Stimulated activated CD8-positive, alpha-beta memory T cell treated with anti-CD3 and anti-CD28 coated beads, Interleukin-7, amount 100 ng/mL, for 24 hours (primary cell): ENCODE measurements at places on chromosomes 6 and 20.

GRCh38 chr20:40323361-40323794, 365.7 kb downstream of the MAFB start:
- DNase-seq = no peak

DNA sequence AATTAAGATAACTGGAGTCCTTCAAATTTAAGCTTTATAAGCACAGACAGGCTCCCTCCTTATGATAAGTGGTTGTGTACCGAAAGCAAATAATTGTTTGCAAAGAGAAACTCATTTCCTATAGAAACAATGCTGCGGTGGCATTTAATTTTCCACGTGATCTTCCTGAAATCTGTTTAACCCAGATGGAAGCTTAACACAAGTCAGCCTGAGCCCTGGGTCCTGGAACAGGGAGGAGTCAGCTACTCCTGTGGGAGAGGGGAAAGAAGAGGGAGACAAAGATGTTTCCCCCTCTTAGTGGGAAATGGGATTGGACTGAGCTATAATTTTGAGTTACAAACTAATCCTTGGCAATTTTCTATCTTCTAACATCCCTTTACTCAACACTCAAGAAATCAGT, 136.5 kb downstream of the ELOVL4 start:
- no peak for DNase-seq

DNA sequence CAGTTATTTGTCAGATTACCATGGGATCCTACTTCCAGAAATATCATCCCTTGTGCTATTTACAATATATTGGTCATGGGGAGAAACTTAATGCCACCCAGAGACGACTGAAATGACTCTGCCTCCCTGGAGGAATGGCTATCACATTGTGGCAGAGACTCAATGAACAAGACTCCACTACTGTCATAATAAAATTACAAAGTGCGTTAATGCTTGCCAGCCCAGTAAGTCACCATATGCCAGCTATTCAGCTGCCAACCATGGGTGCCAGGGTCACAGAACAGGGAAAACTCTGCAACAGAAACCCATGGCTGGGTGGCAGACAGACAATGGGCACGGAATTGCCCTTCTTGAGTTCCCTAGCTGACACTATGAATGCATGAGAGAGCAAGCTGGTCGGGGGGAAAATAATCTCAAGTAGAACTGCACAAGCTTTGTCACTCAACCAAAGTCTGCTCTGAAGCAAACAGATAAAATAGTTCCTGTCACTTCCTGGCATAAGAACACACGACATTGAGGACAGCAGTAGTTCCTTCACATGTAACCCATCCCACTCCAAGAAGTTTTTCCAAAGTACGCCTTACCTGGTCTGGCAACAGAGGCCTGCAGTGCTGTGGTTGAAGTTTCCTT, 32.1 kb downstream of the TP53INP2 start:
- no peak for DNase-seq

DNA sequence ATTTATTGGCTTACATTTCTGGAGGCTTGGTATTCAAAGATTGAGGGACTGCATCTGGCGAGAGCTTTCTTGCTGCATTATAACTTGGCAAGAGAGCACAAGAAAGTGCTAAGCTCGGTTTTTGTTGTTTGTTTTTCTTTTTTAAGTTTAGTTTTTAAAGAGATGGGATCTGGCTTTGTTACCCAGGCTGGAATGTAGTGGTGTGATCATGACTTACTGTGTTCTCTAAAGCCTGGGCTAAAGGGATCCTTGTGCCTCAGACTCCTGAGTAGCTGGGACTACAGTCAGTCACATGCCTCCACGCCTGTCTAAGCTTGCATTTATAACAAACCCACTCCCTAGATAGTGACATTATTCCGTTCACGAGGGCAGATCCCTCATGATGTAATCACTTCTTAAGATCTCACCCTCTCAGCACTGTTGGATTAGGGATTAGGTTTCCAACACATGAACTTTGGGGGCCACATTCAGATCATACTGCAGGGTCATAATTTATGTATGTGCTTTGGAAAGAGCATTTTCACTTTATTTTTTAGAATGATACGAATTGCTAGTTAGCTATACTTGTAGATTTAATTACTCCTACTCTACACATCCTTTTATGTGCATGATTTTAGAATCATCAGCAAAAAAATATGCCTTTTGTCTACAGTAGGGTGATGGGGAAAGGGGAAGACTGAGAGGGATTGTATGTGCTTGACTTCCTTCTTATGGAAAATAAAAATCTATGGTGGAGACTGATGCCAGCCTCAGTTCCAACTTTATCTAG, 167.8 kb downstream of the JARID2 start:
- DNase-seq = no peak

- no peak for DNase-seq
Measured at GRCh38 chr6:119126826-119127225, 48.4 kb upstream of the FAM184A start.

GRCh38 chr6:37381579-37381978, 27.8 kb downstream of the RNF8 start:
- no peak for DNase-seq

GRCh38 chr6:143204045-143204444, 143.4 kb downstream of the AIG1 start:
- DNase-seq = no peak

GRCh38 chr6:90347411-90347851, 50.8 kb upstream of the BACH2 start:
- DNase-seq = no peak

DNA sequence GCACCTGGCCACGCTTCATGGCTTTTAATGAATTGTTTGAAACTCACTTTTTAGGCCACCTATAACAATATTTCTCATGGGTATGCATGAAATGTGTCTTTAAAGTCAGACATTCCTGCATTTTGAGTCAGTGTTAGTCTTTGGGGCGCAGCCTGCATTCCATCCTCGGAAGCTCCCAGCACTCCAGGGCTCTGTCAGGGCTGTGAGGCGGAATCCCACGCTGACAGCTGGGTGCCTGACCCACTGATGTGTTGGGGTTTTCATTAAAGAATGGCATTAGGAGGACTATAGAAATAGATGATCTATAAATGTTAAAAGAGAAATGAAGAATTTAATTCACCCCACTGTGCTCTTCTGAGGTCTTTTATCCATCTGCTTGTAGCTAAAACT, 16.2 kb upstream of the CLDN20 start:
- DNase-seq = no peak

DNA sequence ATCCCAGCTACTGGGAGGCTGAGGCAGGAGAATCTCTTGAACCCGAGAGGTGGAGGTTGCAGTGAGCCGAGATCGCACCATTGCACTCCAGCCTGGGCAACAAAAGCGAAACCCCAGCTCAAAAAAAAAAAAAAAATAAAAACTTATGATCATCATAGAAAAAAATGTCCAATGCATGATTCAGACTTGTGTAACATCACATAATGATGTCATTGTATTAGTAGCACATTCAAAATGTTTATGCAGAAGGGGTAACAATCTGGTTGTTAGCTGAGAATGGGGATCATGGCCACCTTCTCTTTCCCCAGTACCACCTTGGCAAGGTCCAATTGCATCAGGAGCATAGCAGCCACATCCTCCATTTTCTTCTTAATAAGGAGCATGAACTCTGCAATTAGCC, 137.6 kb upstream of the MARCKS start:
- DNase-seq = no peak
